ENCODE measurements at places on chromosomes 5 and 9.

GRCh38 chr5:103385722-103386121, 127.2 kb downstream of the MACIR start:
- DNase-seq: no peak

GRCh38 chr9:2264081-2264480, 248.9 kb downstream of the SMARCA2 start:
- DNase-seq: no peak

DNA sequence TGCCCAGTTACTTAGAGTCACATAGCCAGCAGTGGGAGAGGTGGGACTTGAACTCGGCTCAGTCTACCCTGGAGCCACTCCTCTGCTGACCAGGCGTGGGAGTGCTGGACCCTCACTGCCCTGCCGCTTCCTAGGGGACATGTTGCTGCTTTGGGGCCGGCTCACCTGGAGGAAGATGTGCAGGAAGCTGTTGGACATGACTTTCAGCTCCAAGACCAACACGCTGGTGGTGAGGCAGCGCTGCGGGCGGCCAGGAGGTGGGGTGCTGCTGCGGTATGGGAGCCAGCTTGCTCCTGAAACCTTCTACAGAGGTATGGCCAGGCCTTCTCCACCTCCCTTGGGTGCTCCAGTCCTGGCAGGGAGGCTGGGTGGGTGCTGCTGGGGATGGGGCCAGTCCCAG, 3.4 kb upstream of the CACFD1 start:
- DNase-seq: no peak

DNA sequence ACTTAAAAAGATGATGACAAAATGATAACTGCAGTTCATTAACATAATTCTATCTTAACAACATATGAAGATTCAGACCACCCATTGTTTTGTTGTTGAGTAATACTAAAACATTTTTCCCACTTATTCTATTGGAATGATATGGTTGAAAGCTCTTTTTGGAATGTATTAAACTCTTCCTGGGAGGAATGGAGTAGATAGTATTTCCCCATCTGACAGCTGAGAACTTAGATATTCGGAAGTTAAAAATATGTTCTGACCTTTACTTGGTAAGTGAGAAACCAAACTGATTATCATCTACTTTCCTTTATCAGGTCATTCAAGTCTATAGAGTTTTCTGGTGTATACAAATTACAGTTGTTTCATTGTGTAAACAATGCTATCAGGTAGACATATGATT, 452.9 kb downstream of the CSNK1G3 start:
- DNase-seq: no peak

DNA sequence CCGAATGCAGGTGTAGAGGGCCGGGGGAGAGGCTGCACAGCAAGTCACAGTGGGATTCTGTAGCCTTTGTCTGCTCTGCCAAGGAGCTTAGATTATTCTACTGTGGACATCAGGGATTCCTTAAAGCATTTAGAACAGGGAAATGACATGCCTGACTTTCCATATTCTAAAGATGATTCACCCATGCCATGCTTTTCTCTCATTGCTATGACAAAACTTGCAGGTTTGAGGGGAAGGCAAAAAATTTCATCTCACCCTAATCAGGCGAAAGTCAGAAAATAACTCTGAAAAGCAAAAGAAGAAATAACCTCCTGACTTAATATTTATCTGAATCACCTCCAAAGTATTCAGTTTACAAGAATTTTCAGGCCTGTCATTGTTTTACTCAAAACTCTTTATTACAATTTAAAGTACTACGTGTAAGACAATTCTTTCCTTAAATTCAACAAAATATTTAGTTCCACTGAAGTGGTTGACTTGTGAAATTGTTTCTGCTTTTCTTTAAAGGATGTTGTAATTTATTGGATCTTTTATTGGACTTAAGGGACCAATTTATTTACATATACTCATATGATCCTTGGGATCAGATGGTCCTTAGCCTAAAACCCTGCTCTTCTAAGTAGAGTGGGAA, 30.0 kb upstream of the GAS1 start:
- DNase-seq: no peak

DNA sequence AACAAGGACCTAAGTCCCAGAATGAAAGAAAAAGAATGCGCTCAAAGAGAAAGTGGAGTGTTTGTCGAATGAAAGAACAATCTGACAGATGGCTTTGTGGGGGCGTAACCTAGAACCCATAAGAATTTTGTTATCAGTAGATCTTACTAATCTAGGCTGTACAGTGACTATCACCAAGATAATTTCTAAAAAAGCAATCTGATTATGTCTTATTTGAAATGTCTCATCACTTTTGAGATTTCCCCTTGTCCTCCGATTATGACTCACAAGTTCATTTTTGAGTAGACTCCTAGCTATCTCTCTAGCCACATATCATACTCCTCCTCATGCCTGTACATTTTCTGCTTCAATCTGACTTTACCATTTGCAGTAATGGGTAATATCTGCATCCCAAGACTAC, 135.6 kb upstream of the SMARCA2 start:
- DNase-seq: no peak

DNA sequence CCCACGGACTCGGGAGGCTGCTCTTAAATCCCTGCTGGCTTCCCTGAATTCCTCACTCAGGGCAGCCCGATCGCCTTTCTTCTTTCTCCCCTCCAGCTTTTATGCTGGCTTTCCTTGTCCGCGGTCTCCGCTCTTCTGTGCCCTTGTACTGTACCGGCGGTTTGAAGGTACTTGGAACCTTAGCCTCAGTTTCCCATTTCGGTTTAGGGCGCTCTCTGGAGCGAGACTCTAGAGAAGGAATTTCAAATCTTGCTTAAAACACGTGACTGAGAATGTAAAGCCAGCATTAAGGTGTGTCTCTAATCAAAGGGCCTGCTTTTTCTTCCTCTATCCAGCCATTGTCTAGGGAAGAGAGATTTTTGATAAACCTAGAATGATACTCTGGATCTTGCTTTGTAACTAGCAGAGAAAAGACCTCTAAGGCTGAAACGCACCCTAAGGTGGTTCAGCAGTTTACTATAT, 650 bp downstream of the GPR107 start:
- no peak for DNase-seq

DNA sequence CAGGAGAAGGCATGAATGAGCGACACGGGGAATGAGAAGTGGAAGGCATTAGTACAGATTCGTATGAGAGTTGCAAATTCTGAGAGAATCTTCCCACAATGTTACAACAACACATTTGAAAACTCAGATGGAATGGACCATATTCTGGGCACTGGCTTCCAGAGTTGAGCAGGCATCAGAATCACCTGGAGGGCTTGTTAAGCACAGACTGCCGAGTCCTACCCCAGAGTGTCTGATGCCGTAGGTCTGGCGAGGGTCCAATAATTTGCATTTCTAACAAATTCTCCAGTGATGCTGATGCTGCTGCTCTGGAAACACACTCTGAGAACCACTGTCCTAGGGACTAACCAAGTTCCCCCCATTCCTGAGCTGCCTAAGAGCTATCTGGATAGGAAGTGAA, 2.9 kb upstream of the TLX3 start:
- DNase-seq: no peak

- no peak for DNase-seq
Measured at GRCh38 chr9:90789862-90790261, 11.8 kb upstream of the SYK start.

DNA sequence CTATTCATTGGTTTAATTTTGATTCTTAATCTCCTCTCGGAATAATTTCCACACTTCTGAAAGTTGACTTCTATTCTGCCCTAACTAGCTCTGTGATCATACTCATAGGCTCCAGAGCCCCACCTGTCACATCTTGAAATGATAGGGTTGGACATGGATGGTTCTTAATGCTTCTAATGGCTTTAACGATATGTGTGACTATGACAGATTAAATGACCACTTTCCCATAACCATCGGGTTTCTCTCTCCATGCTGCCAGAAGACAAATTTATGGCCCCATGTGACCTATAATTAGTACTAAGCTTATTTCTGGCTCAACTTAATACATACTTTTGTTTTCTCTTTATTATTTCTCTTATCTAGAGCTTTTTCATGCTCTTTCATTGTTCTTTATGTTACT, 251.1 kb upstream of the TUT7 start:
- DNase-seq: no peak

GRCh38 chr5:81829242-81829641, 78.3 kb upstream of the SSBP2 start:
- no peak for DNase-seq

GRCh38 chr5:164784230-164784629, 1278.8 kb downstream of the MAT2B start:
- DNase-seq: no peak

- DNase-seq: peak; percentile 2
Measured at GRCh38 chr5:114176356-114176755, 185.5 kb upstream of the KCNN2 start.

DNA sequence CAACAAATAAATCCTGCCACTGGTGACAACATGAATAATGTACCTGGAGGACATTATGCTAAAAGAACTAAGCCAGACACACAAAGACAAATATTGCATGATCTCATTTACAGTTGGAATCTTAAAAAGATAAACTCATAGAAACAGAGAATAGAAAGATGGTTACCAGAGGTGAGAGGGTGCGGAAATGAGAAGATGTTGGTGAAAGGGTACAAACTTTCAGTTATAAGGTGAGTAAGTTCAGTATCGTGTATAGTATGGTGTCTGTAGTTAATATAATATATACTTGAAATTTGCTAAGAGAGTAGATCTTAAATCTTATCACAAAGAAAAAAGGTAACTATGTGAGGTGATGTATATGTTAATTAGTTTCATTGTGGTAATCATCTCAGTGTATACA, 63.3 kb downstream of the PRRC1 start:
- no peak for DNase-seq

GRCh38 chr5:76310208-76310607, 92.9 kb upstream of the IQGAP2 start:
- DNase-seq: no peak

DNA sequence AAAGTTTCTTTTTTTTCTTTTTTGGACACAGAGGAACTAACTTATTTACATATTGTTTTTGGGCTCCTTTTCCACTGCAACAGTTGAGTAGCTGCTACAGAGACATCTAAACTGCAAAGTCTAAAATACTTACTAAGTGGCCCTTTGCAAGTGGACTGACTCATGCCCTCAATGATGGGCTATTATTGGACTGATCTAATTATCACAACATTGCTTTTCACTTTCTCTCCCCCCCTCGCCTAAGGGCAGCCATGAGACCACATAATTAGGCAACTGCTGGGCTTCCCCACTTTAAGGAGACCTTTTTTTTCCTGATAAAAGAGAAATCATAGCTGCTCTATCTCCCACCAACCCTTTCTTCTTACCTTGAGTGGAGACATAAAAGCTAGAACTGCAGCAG, 47.0 kb downstream of the PLK2 start:
- peak; percentile 7 for DNase-seq

GRCh38 chr5:107461770-107462169, 209.0 kb downstream of the EFNA5 start:
- no peak for DNase-seq

DNA sequence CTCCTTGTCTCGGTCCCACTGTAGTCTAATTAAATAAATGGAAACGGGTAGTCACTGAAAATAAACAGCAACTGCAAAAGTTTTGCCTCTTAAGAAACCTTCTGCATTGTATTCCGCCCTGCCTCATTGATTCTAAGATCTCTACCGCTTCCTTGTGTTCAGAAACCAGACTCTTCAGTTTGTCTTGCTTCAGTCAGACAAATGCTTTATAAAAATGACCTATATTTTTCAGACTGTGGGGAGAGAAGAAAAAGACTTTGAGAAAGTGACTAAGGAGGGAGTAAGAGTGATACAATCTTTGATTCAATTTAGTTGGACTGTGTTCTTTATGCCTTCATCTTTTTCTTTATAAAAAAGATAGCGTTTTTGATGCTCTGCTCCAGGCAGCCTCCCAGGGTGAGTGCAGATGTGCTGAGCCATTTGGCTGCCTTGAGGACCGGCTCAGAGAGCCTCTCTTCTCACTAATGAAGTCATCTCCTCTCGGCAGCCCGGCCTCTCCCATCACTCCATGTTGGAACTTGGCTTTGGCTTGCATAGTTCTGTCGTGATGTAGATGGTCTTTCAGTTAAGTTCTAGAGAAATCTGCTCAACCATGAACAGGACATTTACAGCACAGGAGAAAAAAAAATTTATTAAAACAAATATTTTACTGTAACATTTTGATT, 4.0 kb upstream of the VCAN start:
- DNase-seq: no peak

- DNase-seq: no peak
Measured at GRCh38 chr9:21993893-21994555, at the start of gene CDKN2A. Gene CDKN2A (minus strand): TSS chr9:21994392.

- no peak for DNase-seq
Measured at GRCh38 chr9:124373386-124373785, 41.9 kb downstream of the PSMB7 start.

- DNase-seq: no peak
Measured at GRCh38 chr9:16243798-16244197, 626.7 kb downstream of the BNC2 start.

- DNase-seq: no peak
Measured at GRCh38 chr9:82797534-82797933, 265.4 kb downstream of the RASEF start.

- no peak for DNase-seq
Measured at GRCh38 chr5:40630126-40630525, 49.6 kb upstream of the PTGER4 start.

- no peak for DNase-seq
Measured at GRCh38 chr5:42965934-42966333, 74.2 kb downstream of the ANXA2R start.

GRCh38 chr9:89419978-89420394, 77.9 kb downstream of the SEMA4D start:
- no peak for DNase-seq

- no peak for DNase-seq
Measured at GRCh38 chr9:93183663-93184431, at the start of gene WNK2. Gene WNK2 (plus strand): TSS chr9:93184139. CDS start chr9:93184930, 791 bp downstream.

- peak; percentile 10 for DNase-seq
Measured at GRCh38 chr5:153974131-153974812, 64.4 kb downstream of the FAM114A2 start.

- no peak for DNase-seq
Measured at GRCh38 chr5:57037355-57037754, 85.4 kb upstream of the MIER3 start.

GRCh38 chr5:96006291-96006690, 44.6 kb upstream of the ELL2 start:
- DNase-seq: no peak

GRCh38 chr5:141650851-141651727, at the start of gene FCHSD1:
Gene FCHSD1 (minus strand): TSS chr5:141651418. CDS start chr5:141651368, 50 bp downstream.
- DNase-seq: peak; percentile 29

- no peak for DNase-seq
Measured at GRCh38 chr5:138974227-138975063, 99.3 kb upstream of the LRRTM2 start.

- DNase-seq: no peak
Measured at GRCh38 chr5:181112476-181112875, 18.5 kb downstream of the OR2V1 start.

- DNase-seq: peak; percentile 92
Measured at GRCh38 chr9:36924071-36924470, 110.0 kb downstream of the PAX5 start.

- no peak for DNase-seq
Measured at GRCh38 chr5:181088289-181088688, 42.7 kb downstream of the OR2V1 start.
